ENCODE measurements at places on chromosomes 12 and 14. TPM values are rescaled to one million over a fixed set of nuclear protein-coding genes. Genes with fewer than 3 reads are reported as not detected.
A peak's percentile ranks its signal among the peaks of the same experiment; 100 is the strongest.

DNA sequence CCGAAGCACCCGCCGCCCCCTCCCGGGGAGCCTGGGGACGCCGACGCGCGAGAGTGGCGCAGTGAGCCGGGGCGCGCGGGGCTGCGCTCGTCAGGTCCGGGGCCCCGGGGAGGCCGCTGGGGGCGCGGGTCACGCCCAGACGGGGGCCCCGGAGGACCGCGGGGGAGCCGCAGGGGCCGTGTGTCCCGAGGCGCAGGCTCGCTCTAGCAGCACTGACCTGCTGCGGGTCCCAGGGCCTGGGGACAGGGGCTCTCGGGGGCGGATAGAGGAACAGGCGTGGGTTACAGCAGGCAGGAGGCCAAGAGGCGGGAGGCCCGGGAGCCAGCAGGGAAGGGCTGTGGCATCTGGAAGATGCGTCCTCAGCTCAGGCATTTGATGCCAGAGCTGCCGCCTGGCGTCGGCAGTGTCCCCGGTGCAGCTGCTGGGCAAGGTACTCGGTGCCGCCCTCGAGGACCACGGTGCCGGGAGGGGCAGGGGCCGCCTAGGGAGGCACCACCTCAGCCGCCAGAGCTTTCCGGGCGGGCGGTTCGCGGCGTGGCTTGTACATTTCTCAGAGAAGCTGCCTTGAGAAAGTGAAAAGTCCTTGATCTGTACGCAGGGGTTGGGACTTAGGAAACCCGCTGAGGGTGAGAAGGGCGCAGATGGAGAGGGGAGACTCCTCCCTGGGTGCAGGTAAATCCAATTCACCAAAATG, 1.2 kb downstream of the WNT5B start:
- DNase-seq: peak; percentile 73

The AJUBA gene
- total RNA-seq: 14.8 TPM

The GYS2 gene
- total RNA-seq: 0.35 TPM

DNA sequence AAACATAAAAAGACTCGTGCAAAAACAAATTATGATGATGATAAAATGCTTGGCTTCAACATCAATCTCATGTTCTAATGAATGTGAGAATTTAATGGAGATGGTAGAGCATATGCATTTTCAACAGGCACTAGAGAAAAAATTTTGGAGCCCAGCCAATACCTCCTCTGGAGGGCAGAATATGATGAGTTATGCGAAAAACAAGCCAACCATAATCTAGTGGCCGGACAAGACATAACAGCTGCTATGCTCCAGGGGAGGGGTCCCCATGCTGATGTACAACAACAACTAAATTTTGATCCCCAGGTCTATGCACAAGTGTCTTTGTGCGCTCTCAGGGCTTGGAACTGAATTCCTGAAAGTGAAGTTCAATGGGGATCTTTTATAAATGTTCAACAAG, 1197.5 kb downstream of the LRFN5 start:
- no peak for DNase-seq

DNA sequence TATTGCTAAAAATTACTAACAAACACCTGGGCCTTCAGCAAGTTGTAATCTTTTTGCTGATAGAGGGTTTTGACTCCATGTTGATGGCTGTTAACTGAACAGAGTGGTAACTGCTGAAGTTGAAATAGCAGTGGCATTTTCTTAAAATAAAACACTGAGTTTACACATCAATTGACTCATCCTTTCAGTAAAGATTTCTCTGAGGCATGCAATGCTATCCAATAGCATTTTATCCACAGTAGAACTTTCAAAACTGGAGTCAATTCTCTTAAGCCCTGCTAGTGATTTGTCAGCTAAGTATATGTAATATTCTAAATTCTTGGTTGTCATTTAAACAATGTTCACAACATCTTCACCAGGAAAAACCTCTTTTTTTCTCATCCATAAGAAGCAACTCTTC, 59.5 kb downstream of the CMAS start:
- no peak for DNase-seq

GRCh38 chr14:22976620-22977433, 5.5 kb downstream of the AJUBA start:
- no peak for DNase-seq

All from heart left ventricle (tissue), 16 donors.